Dermis microvascular lymphatic vessel endothelial cell (primary cell): ENCODE measurements at places on chromosomes 4 and X. TPM values are rescaled to one million over a fixed set of nuclear protein-coding genes. Genes with fewer than 3 reads are reported as not detected.

SYTL5 gene
- not detected in 2 replicates for total RNA-seq

PRDM8 gene
- 0.90 and 2.1 TPM in 2 replicates for total RNA-seq

TMPRSS11F gene
- not detected in 2 replicates for total RNA-seq

PTCHD1 gene
- total RNA-seq, result not detected in 2 replicates

CHST7 gene
- total RNA-seq, result 31.1 and 61.7 TPM in 2 replicates

CT83 gene
- total RNA-seq, result not detected in 2 replicates

AKAP4 gene
- not detected in 2 replicates for total RNA-seq

NUDT10 gene
- total RNA-seq, result under 0.01 TPM in 2 replicates

DNA sequence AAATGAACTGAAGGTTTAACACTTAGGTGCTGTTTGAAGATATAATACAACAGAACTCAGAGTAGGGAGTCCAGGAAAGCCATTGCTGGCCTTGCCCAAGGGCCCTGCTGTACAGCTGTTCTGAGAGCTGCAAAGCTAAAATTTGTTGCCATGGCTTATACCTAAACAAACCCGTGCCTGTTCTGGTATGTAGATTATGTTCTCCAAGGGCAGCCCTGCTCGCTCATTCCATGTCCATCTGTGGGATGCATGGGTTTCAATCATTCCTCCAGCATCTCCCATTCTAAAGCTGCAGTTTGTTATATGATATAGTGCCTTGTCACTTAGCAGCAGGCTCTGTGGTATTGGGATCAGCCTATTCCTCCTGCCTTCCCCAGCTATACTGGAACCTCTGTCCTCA is 80.8 kb upstream of the BMPR1B start:
- no peak for DNase-seq

- no peak for DNase-seq
Measured at GRCh38 chrX:42536286-42536685, 241.7 kb downstream of the PPP1R2C start.

- no peak for DNase-seq
Measured at GRCh38 chr4:38681281-38681991, 17.4 kb downstream of the KLF3 start.

GRCh38 chrX:8042304-8042703 is 115.1 kb upstream of the PNPLA4 start:
- no peak for DNase-seq

GRCh38 chr4:63921561-63921960 is 487.7 kb downstream of the TECRL start:
- DNase-seq, result no peak

DNA sequence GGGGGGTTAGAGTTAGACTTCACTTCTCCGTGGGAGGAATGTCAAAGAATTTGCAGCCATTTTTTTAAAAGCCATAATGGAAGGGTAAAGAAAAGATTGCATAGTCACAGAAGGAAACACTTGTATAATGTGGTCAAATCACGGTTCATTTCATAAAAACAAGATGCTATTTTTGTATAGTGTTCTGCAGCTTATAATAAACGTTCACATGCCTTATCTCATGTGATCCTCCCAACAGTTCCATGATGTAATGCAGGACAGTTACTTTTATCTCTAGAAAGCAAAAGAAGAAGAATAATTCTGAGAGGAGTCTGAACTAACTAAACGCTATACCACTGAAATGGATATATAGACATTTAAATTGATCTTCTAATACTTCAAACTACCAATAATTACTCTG is 71.3 kb upstream of the CAMK2D start:
- no peak for DNase-seq

DNA sequence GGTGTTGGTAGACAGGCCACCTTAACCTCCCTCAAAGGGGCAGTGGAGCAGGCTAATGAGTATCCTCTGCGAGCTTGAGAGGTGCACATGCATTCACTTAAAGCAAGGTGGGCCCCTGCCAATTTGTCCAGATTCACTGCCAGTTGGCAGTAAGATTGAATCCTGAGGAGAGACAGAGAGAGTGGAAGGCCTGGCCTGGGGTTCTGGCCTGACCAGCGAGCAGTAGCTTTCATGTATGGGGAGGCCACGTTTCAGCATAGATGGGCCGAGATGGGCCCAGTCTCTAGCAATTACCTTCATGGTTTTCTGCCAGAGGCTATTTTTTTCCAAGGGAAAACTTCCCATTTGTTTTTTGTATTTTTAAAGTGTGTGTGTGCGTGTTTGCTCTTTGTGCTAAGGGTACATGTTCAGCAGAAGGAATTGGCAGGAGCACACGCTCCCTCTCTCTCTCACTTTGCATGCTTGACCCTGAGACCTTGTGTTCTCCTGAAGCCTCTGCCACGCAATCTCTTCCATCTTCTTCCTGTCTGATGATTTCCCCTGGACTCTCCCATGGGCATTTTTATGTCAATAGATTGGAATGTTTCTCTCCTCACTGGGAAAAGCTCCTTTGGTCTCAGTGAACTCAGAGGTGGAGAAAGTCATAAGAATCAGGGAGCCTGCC is 215.8 kb upstream of the SFRP2 start:
- no peak for DNase-seq

DNA sequence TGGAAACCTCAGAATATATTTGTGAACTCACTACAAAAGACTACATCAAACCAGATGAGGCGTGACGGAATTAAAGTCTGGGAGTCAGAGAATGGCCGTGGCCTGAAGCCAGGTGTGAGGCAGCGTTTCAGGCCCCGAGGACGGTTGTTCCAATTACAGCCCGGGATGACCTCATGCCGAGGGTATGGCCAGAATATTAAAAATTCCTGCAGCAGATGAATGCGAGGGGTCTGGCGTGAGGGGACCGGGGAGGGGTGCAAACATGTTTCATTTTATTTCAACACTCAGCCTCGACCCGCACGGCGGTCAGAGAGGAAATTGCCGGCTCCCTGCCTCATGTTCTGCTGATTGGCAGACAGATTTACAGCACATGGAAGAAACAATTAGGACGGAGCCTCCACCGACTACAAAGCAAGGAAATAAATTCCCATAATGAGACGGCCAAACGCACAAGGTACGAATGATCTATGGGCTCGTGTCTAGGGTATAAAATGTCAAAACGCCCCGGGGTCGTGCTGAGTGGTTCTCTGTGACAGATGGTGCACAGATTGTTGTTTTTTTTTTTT is 289.7 kb downstream of the SHOX start:
- DNase-seq, result no peak

- DNase-seq, result no peak
Measured at GRCh38 chr4:3481783-3482393, 18.8 kb downstream of the DOK7 start.
